ENCODE measurements at places on chromosomes 2 and 18.

DNA sequence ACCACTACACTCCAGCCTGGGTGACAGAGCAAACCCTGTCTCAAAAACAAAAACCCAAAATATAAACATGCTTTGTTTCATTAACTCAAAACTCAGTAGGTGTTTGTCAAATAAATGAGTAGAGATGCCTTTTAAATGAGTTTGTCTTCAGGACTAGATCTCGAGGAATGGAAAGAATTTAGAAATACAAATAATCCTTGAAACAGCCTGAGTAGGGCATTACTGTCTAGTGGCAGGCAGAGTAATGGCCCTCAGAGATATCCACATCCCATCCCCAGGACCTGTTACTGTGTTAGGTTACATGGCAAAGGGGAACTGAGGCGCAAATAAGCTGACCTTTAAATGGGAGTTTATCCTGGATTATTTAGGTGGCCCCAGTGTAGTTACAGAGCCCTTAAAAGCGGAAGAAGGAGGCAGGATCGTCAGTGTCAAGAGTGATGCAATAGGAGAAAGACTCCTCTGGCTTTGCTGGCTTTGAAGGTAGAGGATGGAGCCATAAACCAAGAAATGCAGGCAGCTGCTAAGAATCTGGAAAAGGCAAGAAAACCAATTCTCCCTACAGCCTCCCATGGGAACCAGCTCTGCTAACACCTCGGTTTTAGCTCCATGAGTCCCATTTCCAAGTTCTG lies 63.0 kb downstream of the CABLES1 start:
- no peak for DNase-seq

DNA sequence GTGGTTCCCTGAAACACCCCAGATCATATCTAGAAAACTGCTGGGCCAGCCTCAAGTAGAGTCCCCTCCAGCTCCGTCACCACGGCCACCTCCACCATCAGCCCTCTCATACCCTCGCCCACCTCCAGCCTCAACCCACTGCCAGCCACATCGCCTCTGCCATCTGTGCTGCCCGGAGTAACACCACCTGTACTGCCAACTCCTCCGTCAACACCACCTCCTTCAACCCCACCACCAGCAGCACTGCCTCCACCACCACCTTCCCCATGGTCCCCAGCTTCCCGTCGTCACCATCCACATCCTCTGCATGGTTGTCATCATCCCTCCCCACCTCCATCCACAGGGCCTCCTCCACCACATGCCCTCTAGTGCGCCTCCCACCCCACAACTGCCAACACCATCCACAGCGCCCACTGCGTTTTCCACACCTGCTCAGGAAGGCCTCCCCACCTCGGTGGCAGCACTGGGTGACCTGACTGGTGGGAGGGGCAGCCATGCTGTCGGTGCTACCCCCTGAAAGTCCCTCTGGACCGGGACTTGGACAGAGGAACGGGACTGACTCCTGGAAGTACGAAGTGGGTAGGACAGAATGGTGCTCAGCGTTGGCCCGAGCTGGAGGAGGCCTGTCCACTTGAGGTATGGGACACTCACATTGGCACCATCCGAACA lies 1.6 kb downstream of the SNED1 start:
- no peak for DNase-seq

- DNase-seq, result no peak
These were observed 143.4 kb downstream of the TMEM17 start for GRCh38 chr2:62362561-62362960.

- no peak for DNase-seq
These were observed 6.5 kb downstream of the GPC1 start for GRCh38 chr2:240441993-240442411.

DNA sequence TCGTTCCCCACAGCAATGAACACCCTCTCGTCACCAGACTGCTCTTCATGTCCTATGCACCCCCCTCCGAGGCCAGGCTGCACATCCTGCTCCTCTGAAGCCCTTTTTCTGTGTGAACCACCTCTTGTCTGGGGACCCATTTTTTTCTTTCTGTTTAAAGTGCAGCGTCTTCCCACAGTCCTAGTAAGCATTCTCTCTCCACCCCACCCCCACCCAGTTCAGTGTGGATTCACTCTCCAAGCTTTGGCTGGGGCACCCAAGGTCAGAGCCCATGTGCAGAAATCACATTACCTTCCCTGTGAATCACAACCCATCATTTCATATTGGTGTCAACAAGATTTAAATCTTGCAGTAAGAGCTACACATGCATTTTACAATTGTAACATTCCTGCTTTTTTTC lies 26.4 kb upstream of the PKDCC start:
- DNase-seq, result no peak

GRCh38 chr2:133837441-133838094 lies 269.3 kb upstream of the NCKAP5 start:
- DNase-seq, result no peak

DNA sequence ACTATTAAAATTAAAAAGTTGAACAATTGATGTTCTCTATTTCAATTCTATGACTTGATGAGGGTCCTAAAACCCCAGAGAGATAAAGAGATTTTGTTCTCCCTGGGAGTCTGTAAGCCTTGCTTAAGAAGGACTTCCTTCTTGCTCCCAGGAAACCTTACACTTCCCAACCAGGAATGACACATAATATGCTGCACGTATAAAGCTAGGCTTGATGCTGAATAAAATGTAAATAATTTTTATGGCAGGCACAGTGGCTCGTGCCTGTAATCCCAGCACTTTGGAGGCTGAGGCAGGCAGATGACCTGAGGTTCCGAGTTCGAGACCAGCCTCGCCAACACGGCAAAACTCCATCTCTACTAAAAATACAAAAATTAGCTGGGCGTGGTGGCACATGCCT lies 27.8 kb downstream of the SPIRE1 start:
- no peak for DNase-seq

GRCh38 chr2:133733901-133734255 lies 165.6 kb upstream of the NCKAP5 start:
- DNase-seq, result no peak

DNA sequence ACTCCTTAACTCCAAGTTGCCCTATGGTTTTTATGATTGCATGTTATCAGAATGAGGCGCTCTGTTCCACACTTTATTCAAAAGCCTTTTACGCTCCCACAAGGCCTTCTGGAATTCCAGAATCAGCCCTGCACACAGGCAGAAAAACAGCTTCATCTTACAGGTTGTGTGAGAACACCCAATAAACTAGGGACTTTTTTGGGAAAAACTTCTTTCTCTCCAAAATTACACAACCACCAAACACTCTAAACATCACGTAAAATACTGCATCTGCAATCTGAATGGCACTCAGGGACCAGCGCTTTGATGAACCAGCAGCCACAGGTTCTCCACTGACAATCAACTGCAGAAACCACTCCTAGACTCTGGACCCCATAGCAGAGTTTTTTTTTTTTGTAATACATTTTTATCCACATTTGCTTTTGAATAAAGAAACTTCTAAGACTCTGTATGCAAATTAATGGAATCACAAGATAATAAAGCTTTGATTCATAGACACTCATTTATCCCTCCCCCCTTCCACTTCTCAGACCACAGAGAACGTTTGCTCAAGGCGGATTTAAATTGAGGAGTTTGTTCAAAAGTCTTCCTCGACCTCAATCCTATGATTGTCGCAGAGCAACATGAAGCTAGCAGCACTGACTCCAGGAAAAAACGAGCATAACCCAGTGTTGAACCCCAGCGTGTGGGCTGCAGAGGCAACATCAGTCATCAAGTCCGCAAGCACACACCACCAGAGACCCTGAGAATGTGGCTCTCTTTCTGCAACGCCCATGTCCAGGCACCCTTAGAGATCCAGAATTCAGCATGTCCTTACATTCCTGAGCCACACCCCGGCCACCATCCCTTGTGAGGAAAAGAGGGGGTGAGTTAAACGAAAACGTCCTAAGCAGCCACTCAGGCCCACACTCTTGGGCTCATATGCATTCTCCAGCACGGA lies 116.5 kb downstream of the MBP start:
- DNase-seq, result no peak

DNA sequence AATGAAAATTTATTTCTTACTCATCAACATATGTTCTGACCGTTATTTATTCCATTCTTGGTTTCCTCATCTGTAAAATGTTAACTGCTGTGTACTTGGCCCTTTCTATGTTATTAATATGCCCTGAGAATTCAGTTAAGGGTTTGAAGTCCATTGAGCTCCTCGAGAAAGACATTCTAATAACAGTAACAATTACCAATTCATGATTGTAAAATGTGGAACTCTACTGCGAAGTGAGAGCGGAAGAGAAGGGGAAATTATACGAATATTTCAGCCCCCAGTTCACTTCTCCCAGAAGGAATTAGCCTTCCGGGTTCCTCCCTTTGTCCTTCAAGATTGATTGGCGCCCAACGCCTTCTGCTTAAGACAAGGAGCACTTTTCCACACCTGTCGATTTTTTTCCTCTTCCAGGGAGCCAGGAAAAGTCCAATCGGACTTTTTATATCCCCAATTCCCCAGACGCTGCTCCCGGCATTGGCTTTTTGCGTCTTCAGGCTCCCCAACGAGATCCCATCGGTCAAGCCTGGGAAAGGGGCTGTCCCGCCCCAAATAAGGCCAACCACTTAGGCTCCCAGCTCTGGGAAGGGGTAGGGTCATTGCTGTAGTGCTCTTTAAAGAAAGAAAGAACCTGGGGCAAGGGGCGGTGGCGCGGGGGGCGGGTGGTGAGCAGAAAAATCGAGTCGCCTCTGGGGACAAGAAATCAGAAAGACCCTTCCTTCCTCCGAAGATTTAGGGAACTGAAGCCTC lies 1.6 kb downstream of the DSC2 start:
- no peak for DNase-seq

- DNase-seq, result no peak
These were observed 37.0 kb upstream of the CRIM1 start for GRCh38 chr2:36318547-36318946.

DNA sequence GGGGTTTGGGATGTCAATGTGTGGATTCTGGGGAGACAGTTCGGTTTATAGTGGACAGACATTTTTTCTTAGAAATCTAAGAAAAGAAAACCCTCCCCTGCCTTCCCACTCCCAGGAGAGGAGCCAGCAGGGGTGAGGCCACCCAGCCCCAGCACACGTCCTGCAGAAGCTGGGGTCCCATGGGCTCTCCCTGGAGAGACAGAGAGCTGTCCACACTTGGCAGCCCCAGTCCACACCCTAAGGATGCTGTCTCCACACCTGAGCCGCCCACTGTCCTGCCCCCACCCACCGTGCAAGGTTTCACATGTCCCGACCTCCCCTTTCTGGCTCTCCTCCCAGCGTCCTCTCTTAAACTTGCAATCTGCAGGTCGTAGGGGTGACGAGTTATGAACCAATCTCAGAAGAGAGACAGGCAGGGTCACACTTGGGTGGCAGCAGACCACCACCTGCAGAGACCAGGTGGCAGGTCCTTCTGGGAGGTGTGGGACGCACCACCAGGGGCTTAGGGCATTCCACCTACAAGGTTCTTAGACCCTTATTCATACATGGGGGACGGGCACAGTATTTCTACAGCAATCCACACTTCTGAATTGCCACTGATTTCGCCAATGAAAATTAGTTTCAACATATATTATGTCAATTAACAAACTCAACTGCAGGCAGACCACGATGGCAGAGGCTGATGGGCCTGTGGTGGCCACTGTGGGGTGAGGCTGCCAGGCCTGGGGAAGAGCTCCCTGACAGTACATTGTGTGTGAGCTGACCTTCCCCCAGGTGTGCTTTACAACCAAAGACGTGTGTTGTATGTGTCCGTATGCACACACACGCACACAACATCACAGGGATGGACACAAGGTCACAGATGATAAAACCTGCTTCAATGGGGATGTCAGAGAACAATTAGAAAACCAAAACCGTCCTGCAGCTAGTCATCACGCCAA lies 158.5 kb downstream of the TPO start:
- DNase-seq, result no peak

GRCh38 chr2:64019083-64019974 lies at the start of gene VPS54:
TSS of gene VPS54 (minus strand) at chr2:64019428. CDS start at chr2:63983999, 35,429 bp downstream.
- no peak for DNase-seq

DNA sequence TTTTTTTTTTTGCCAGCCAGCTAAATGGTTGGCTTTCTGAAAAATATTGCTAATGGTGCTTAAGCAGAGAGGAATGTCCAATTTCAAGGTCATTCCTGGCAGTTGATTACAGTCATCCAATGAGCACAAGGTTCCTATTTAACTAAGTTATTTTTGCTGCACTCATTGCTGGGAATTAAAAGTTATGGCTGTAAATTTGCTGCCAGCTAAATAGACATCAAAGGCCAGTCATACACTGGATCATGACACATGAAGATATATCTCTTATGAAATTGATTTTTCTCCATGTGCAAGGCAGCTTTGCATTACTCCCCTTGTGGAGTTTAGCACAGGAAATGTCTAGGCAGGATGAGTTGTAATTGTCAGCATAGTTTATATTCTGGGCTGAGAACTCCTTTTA lies 1898.4 kb upstream of the CELF4 start:
- no peak for DNase-seq

DNA sequence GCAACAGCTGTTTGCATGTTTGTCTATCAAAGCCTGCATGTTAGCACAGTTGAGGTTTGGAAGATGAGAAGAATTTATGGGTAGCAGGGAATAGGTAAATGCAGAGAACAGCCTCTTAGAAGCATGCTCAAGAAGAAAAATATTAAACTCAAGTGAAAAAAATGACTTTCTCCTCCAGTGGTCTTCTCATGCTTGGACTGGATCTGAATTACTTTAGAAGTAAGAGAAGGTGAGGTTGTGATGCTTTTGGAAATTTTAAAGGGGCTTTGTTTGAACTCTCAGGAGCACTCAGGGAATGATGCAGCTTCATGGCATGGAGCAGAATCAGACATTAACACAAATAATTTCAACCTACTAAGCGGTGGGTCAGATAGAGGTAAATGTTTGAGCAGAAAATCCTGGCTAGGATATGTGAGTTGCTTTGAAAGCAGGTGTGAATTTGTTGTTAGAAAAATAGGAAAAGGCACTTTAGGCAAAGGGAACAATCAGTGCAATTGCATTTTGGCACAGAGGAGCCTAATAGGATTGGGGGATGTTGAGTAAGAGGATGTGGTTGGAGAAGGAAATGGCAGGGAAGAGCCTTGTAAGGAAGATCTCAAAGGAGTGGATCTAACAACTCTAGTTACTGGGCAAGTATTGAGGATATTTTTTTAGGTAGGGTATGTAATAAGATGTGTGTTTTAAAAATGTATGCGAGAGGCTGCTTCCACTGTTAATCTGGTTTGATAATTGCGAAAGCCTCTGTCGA lies 76.3 kb downstream of the DDX1 start:
- DNase-seq, result no peak

- no peak for DNase-seq
These were observed 181.7 kb upstream of the ALPP start for GRCh38 chr2:232196802-232197201.
